ENCODE measurements at places on chromosomes 1 and 21.

DNA sequence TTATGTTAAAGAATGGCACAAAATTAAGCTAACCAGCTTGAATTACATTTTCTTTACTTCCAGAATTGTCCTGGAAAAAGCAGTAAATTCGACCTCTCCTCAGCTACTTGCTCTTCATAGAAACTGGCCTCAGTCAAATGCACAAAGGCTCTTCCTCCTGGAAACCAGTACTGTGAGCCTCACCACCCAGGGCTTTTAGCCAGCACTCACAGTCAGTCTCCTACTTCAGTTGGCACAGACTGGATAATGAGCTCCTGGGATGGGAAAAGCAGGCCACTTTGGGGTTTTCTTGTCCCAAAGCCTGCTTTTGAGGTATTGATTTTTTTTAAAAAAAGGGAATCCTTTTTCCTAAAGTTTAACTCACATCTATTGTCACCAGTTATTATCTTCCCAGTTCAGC is 40.4 kb downstream of the SCYL3 start:
- no peak for DNase-seq

GRCh38 chr1:170545476-170545875 is 13.5 kb downstream of the GORAB start:
- no peak for DNase-seq

GRCh38 chr1:156257711-156258110 is 9.9 kb upstream of the PAQR6 start:
- DNase-seq = no peak

DNA sequence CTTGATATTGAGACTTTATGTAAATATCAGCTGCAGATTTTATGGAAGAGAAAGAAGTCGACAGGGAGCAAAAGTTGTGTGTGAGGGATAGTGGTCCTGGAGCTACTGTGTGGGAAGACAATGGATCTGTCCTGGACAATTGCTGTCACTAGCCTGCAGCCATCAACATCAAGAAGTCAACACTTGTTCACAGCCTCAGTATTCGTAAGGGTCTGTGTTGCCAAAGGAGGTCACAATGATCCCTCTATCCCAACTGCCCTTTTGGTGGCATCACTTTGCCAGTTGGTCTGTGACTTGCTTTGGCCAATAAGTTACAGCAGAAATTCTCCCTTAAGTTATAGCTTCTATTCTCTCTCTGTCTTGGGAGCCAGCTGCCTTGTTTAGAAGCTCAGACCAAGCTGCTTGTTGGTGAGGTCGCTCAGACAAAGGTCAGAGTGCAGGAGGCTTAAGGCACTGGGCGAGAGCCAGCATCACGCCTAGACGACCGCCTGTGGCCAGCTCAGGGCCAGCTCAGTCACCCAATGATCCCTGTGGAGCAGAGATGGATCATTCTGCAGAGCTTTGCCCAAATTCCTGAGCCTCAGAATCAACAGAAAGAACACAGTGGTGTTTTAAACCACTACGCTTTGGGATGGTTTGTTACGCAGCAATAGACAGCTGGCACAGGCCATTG is 134.9 kb downstream of the RHOU start:
- no peak for DNase-seq

DNA sequence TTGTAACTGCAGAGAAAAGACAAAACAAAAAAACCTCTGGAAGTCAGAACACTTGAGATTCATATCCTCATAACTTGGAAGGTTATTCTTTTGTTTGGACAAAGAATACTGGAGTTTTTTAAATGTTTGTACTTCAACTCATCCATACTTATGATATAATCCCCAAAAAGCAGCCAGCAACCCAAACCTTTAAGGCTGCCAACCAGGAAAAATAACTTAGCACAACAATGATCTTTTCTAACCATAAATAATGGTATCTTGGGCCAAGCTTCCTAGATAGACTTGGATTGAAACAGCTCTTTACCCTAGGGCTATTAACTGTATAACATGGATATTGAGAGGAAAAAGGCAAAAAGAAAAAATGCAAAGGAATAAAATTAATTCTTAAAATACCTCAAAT is 335.1 kb downstream of the LTN1 start:
- no peak for DNase-seq
